Caudate nucleus (tissue), 63 donors: ENCODE measurements at places on chromosomes 2 and 18.

DNA sequence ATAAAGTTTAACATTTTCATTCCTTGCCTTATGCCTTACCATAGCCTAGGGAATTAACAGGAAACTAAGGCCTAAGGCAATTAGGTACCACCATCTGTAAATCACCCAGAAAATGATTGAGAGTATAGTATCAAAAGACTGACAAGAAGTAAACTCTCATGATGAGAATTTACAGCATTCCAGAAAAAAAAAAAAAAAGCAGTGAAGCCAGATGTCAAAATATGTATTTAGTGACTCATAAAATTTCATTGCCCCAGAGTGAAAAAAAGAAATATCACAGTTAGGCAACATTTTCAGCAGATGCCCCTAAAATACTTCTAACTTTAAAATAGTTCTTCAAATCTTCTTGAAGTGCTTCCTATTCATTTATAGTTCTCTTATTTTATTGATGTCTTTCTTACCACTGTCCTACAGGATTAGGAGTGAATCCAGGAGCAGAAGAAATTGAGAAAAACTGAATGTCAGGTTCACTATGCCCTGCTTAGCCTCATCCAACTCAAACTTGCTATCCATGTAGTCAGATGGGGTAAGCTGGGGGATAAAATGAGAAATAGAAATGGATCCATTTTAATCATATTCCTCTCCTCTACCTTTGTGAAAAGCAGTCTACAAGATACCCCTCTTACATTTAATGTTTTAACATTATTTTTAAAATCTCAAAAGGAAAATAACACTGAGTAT is 57.3 kb upstream of the TANK start:
- DNase-seq, result no peak

GRCh38 chr2:10246370-10246769 is 56.3 kb upstream of the HPCAL1 start:
- DNase-seq, result no peak

DNA sequence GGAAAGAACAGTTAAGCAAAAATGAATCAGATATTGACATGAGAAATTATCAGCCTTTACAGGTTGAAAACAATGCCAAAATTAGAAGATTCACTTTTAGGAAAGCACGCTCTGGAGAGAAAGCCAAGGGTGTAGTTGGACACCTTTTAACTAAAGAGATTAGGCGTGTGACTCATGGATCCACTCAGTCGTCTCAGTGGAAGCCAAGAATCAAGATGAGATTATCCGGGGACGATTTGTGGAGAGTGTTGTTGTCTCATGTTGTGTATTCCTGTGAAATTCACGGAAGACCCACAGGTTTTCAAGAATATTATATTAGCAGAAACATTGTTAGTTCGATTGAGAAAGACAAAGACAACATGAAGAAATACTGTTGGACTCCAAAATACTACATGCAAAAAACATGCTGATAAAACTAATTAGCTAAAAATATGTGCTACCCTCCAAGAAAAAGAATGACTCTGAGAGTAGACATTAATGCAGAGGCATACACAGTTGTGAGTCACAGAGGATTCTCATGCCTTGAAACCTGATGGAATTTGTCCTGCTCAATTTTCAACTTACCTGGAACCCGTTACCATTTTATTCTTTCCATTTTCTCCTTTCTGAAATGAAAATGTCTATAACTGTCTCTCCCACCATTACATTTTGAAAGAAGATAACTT is 192.1 kb upstream of the RND3 start:
- DNase-seq, result no peak

- no peak for DNase-seq
These were observed 11.1 kb upstream of the SATB2 start for GRCh38 chr2:199468561-199469513.

GRCh38 chr2:178870703-178871102 is 63.5 kb upstream of the TTN start:
- no peak for DNase-seq

GRCh38 chr2:3149441-3150217 is 228.0 kb downstream of the EIPR1 start:
- DNase-seq, result no peak

DNA sequence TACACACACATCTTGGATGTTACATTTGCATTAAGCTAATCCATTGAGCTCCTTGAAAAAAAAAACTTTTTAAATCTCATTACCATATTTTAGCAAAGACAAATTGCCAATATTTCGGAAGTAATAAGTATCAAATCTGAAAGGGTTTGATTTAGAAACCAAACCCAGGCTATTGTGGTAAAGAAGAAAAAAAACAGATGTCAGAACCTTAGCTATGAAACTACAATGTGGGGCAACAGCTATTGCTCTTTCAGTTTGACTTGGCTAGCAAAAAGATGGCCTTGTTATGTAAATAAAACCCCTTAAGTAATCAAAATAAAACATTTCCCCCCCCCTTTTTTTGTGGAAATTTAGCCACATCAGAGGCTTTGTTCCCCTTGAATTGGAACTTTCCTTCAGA is 41.2 kb upstream of the REG3A start:
- no peak for DNase-seq

GRCh38 chr2:42073739-42074503 is 26.1 kb downstream of the PKDCC start:
- no peak for DNase-seq

- DNase-seq, result no peak
These were observed 31.3 kb upstream of the RAPGEF4 start for GRCh38 chr2:172704072-172704936.

DNA sequence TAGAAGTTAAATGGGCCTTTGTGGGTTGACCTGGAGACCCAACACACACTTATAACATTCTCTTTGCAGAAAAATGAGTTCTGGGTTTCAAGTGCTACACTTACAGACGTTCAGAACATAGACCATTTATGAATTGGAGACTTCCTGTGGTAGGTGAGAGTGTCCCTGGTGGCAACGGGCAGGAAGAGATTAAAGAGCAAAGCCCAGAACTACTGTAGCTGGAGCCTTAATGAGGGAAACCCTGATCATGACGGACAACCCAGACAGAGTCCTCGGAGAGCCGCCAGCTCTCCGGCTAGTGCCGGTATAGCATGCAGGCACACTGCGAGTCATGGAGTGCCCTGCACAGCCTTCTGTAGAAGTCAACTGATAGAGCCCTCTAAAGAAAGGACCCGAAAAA is 44.5 kb upstream of the RMDN2 start:
- DNase-seq, result no peak

GRCh38 chr2:2623939-2624338 is 292.9 kb upstream of the MYT1L start:
- no peak for DNase-seq

DNA sequence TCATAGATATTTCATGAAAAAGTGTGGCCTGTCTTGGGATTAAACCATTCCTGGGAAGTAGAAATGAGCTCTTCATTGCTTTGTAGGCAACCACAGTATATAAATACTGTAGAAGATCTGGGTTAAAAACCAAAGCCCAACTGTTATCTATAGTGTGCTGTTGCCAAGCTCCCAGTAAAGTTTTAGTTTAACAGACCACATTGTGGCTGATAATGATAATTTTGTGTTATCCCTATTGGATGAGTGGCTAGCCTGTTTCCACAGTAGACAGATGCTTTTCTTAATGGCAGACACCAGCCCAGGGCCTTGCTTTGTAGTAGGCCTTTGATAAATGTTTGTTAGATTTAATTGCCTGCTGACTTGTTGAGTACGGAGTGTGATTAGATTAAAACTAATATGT is 52.1 kb downstream of the FMNL2 start:
- no peak for DNase-seq

- no peak for DNase-seq
These were observed 135.9 kb upstream of the SIX3 start for GRCh38 chr2:44805401-44806235.

DNA sequence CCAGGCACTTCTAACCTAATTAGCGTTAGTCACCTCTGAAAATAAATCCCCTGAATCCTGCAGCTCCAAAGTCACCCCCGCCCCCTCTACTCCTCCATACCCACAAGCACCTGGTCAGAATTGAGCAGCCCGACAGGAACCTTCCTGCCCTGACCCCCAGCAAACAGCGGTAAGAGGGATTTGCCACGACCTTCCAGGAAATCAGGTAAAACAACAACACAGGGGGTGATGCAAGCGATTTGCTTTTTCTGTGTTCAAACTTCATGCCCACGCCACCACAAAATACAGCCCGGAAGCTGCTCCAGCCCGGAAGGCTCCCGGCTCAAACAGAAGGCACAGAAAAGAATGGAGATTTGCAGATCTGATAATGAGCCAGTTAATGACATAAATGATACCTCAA is 367.1 kb downstream of the GPD2 start:
- no peak for DNase-seq

- DNase-seq, result no peak
These were observed 26.9 kb downstream of the DIPK1C start for GRCh38 chr18:74430231-74430630.

GRCh38 chr2:18611184-18611583 is 21.8 kb upstream of the NT5C1B start:
- DNase-seq, result no peak

- DNase-seq, result no peak
These were observed 46.1 kb downstream of the NABP1 start for GRCh38 chr2:191724015-191724414.

DNA sequence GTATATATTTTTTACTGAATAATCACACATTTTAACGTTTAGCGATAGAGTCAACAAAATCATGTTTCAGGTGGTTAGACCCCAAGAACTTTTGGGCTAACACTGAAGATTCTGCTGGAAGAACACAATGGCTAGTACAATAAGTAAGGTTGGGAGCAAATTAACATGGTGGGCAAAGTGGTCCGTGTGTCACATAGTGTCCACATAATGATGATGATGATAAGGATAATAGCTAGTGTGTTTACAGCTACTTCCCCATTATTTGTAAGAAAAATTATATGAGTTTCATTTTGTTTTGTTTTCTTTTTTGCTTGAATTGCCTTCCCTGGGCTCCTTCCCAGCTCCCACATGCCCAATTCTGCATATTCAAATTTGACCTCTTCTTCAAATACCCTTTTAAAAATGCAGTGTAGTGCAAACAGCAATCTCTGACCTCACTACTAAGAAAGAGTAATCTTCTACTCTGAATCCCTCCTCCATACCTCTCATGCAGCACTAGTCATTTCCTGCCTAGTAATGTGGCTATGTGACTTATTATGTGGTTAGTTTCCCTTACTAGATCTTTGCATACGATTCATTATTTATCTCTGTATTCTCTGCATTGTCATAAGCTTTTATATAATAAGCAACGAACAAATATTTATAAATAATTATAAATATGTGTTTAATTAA is 16.9 kb upstream of the VPS54 start:
- no peak for DNase-seq

DNA sequence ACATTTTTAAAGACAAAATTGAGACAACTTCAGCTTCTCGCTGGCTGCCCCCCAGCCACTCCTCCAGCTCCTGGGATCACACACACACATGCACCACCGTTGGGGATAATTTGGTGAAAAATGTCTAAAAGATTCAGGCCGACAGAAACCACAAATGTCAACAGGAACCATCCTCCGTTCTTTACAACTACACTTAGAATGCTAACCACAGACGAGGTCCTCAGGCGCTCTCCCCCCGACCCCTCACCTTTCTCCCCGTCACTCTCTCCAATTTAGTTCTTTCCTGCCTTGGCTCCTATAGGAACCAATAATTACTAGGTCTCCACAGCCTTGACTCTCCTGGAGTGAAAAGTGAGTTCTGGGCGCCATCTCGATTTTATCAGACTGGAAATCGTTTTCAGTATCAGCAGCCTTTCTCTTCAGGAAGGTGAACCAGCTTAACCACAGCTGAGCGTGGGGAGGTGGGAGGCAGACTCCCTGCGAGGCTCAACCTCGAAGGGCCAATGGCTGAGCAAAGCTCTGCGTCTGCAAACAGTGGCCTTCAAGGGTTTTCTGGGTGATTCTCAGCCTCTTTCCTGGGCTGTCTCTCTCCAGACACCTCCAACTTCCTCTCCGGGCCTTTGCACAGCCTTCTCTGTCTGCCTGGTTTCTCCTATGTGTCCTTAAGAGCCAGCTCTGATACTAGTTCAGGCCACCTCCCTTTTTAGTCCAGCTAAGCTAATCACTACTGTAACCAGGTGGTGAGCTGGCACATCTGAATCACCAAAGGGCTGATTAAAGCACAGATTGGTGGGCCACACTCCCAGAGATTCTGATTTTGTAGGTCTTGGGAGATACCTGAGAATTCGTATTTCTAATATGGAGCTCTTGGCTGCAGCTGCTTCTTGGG is 115.7 kb upstream of the COPS8 start:
- no peak for DNase-seq

DNA sequence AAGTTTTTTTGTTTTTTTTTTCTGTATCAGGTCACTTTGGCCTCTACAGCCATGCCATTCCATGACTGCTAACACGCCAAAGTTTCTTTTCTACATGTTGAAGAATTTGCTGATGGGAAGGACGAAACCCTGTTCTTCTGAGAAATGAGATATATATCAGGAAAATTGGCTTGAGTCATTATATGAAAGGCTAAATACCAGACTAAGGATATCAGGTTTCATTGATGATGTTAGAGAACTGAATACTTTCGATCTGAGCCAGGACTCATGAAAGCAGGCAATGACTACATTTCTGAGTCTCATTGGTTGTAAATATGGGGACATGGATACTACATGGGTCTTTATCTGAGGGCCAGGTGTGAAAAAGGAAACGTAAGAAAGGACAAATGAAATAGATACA is 181.4 kb downstream of the OSR1 start:
- no peak for DNase-seq

DNA sequence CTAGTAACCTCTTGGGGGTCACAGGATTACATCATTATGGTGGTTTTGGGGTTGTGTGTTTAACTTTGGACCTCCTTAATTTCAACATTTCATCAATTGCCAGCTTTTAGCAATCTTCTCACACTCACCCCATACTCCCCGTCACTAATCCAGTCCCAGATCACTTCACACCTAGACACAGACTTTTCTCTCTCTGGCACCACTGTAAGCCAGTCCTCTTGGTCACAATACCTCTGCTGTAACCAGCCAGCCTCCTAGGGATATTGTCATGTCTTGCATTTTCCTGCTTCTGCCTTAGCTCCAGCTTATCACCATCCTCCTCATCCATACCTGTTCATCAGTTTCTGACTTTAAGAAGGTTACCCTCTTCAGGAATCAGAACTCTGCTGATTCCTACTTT is 1.6 kb upstream of the STK17B start:
- DNase-seq, result no peak

DNA sequence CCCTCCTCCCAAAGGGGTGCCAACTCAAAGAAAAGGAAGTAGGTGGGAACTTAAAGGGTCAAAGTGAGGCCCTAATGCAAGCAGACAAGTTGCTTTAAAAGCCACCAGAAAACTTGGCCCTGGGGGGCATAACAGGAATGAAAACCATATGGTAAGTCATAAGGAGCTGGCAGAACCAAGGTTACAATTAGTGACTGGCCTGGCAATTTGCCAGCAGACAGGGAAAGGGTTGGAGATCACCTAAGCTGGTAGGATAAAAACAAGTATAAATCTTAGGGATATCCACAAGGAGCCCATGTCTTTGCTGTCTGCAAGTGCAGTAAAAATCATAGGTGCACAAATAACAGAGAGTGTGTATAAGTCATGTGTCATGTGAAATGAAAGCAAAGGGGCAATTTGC is 256.7 kb upstream of the LRRTM4 start:
- DNase-seq, result no peak

- peak; percentile 40 for DNase-seq
These were observed 7.0 kb downstream of the CTIF start for GRCh38 chr18:48545757-48546321.
